WTC11 (cell line): ENCODE measurements at places on chromosomes 12 and 14.

DNA sequence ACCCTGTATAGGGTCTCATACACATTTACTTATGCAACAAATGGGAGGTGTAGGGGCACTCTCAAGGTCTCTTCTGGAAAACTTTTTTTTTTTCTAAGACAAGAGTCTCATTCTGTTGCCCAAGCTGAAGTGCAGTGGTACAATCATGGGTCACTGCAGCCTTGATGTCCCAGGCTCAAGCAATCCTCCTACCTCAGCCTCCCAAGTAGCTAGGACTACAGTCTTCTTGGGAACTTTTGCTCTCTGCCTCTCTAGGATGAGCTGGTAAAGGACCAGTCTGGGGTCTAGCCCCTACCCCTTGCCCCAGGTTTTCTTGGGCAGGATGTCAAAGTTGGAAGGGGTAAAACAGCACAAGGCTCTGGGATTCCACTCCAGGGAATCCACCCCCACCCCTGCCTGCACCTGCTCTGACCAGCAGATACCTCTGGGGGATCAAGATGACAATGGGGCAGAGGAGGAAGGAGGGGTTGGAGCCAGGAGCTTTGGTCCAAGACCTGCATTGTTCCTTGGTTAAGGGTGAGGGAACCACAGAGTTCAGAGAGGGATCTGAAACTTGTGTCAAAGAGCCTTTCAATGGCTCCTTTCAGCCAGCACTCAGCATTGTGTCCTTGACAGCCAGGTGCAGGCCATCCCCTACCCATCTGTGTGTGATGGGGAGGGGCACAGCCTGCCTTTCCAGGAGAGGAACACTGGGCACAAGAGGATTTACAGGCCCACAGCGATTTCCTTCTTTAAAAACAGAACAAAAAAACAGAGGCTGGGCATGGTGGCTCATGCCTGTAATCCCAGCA, 12.2 kb downstream of the CTDSP2 start:
- peaks cover 77% of the 10 kb centered on the region for H3K4me1 ChIP-seq
- H3K27ac ChIP-seq, result peak overlapping the region; percentile 86
- H3K4me3 ChIP-seq, result peak overlapping the region; percentile 40

DNA sequence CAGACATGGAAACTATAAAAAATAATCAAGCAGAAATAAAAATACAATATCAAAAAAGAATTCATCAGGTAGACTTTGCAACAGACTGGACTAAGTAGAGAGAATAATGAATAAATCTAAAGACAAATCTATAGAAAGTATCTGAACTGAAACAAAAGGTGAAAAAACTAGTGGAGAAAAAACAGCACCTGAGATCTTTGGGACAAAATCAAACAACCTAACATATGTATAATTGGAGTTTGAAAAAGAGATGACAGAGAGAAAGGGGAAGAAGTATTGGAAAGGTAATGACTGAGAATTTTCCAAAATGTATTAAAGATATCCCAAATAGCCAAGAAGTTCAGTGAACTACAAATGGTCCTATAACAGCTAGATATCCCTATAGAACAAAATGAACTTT, 245.4 kb downstream of the IPO8 start:
- H3K27ac ChIP-seq, result no peak overlapping the region
- H3K4me1 ChIP-seq, result no peaks in the 10 kb centered on the region
- H3K27me3 ChIP-seq, result no peaks in the 10 kb centered on the region
- DNase-seq, result no peak
- peaks cover 14% of the 10 kb centered on the region for H3K36me3 ChIP-seq

DNA sequence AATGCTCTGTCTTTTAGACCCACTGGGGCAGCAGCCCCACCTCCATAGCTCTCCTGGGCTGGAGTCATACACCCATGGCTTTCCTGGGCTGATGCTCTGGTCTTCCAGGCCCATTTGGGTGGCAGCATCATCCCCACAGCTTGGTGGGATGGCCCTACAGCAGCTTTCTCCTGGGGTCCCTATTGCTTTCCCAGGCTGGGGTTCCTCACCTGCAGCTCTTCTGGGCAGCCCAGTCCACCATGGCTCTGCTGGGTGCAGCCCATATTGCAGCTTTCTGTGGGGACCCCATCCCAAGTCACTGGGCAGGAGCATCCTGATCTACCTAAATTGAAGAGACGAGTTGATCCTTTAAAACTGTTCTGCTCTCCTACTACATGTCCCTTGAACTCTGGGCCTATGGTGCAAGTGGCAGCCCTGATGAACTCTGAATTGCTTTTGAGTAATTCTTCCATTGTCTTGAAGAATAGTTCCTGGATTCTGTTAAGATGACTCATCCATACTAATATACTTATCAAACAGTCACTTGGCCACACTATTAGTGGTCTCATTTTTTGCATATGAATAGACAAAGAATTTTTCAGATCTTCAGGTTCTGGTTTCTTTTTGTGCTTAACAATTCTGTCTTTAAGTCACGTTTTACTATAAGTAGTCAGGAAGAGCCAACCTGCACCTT, 390.1 kb downstream of the DPF3 start:
- no peak overlapping the region for H3K4me3 ChIP-seq
- H3K27me3 ChIP-seq, result no peaks in the 10 kb centered on the region; the same call in 1 of the 2 replicates
- peaks cover 16% of the 10 kb centered on the region for H3K36me3 ChIP-seq

DNA sequence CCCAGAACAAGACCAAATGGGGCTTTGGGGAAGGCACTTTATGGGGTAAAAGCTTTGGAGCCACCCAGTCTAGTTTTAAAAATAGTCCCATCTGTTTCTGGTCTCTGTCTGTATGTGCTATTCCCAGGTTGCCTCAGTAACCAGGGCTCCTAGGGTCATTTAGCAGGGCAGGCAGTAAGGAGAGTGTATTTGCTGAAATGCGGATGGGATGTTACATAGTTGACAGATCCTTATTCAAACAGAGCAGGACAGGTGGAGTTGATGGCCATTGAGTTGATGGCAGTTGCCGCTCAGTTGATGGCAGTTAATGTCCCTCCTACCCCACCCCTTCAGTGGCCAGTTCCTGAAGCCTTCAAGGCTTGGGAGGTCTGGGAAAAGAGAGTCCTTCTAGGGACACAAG, 4.6 kb downstream of the ZC3H10 start:
- H3K4me1 ChIP-seq, result peaks cover 35% of the 10 kb centered on the region
- peaks cover 18% of the 10 kb centered on the region for H3K36me3 ChIP-seq
- H3K4me3 ChIP-seq, result no peak overlapping the region
- H3K27ac ChIP-seq, result no peak overlapping the region
- DNase-seq, result no peak
- H3K27me3 ChIP-seq, result no peaks in the 10 kb centered on the region
